ENCODE measurements at places on chromosomes 3 and 15.

DNA sequence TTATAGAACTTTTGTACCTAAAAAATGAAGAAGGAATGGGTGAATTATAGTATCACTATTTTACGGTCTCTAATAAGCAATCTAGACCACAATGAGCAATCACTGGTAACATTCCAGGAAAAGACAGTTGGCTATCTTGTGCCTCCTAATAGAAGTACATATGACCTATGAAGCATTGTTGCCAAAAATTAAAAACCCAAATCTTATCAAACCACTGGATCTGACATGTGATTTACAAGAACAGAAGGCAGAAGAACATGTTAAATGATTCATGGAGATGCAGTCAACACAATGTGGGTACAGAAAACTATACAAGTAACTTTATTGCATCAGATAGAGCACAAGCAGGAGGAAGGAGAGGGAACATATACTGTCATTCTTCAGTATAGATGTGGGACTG is 14.5 kb upstream of the HYKK start:
- no peak for DNase-seq

DNA sequence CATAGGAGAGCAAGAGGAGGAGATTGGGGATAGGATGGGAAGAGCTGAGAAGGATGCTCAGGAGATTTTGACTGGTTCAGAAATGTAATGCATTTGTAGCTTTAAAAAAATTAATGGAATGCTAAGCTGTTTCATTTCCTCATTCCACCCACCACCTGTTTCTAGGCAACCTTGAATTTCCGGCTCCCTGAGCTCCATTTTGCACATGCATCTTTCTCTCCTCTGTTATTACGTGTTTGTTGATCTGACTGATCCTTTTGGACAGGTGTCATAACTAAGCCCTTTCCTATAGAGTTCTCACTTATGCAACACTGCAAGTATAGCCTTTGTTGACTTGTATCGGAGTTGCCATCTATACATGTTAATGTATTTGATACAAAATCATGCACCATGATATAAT is 4.3 kb downstream of the TMPRSS7 start:
- DNase-seq: no peak

- DNase-seq: no peak
These were observed 258.7 kb upstream of the TGFBR2 start for GRCh38 chr3:30347679-30348216.

- no peak for DNase-seq
These were observed 81.5 kb downstream of the AAGAB start for GRCh38 chr15:67173005-67173404.

DNA sequence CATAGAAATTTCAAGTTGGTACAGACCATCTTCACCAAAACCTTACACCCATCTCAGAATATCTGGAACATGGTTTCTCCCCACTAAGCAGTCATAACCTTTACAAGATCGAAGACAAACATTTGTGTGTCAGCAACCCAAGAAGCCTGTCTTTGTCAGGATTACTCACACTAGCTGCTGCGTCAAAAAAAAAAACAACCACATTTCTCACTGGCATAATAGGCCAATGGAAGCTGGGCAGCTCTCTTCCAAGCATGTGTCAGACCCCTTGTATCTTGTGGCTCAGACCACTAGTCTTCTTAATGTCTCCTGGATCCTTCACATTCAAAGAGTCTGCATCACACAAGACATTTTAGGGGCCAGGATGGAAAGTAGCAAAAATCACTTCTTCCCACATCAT is 266.9 kb upstream of the IGF1R start:
- DNase-seq: no peak

- DNase-seq: no peak
These were observed 126.5 kb upstream of the THBS1 start for GRCh38 chr15:39454189-39454986.

DNA sequence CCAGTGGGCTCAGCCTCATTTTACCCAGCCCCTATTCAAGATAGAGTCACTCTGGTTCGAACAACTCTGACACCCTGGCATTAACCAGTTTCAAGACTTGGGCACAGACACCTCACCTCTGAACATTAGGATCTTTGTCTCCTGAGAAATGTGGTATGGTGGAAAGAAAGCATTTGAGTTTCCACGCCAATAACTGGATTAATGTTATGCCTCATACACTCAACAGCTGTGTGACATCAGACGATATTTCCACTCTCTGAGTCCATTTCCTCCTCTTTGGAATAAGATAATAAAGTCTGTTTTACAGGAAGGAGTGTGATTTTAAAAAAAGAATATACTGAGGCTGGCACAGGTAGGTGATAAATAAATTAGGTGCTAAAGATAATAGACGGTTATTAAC is 121.3 kb upstream of the CHL1 start:
- DNase-seq: no peak

DNA sequence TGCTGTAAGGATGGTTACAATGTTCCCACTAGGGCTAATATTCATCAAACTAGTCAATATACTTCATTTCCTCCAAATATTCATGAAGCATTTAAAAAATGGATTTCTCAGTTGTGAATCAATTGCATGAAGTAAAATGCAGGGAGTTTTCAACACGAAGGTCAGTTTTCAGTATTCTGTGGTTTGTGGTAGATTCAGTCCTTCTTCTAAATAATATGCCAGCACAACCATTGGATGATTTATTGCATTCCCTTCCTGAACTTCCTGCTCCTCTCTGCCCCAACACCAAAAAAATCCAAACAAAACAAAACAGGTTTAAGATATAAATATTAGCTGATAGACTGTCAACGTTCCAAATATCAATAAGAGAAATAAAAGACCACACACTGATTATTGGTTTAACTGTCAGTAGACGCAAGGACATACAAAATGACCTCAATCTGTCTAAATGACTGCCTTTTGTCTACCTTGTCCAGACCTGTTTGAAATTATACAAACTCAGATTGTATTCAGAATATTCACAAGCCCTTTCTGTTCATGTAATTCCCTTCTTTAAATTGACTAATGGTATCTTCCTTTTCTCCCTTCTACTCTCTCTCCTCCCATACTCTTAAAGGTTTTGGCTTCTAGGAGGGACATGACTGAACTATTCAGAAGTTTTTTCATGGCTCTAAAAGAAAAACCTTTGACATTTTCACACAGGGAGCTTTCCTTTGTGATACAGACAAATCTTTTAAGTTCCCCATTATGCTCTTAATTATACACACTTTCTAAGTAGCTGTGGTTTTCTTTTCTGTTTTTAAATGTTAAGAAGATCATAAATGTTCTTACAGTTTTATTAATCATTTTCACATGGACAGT is 92.6 kb upstream of the STT3B start:
- DNase-seq: no peak

- DNase-seq: peak; percentile 72
These were observed 25.3 kb downstream of the ANP32A start for GRCh38 chr15:68795298-68795848.

GRCh38 chr3:17292556-17292955 is 407.8 kb downstream of the PLCL2 start:
- no peak for DNase-seq

DNA sequence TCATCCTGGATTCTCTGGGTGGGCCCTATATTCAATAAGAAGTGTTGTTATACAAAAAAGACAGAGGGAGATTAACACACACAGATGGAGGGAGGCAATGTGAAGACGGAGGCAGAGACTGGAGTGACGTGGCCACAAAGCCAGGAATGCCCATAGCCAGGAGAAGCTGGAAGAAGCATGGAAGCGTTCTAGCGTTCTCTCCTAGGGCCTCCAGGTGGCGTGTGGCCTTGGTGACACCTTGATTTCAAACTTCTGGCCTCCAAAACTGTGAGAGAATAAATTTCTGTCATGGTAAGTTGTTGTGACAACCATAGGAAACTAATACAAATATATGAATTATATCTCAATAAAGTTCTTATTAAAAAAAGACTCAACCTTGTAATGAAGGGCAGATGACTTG is 21.3 kb downstream of the THBS1 start:
- no peak for DNase-seq

- DNase-seq: no peak
These were observed 28.6 kb upstream of the PLXNA1 start for GRCh38 chr3:126954141-126954842.

DNA sequence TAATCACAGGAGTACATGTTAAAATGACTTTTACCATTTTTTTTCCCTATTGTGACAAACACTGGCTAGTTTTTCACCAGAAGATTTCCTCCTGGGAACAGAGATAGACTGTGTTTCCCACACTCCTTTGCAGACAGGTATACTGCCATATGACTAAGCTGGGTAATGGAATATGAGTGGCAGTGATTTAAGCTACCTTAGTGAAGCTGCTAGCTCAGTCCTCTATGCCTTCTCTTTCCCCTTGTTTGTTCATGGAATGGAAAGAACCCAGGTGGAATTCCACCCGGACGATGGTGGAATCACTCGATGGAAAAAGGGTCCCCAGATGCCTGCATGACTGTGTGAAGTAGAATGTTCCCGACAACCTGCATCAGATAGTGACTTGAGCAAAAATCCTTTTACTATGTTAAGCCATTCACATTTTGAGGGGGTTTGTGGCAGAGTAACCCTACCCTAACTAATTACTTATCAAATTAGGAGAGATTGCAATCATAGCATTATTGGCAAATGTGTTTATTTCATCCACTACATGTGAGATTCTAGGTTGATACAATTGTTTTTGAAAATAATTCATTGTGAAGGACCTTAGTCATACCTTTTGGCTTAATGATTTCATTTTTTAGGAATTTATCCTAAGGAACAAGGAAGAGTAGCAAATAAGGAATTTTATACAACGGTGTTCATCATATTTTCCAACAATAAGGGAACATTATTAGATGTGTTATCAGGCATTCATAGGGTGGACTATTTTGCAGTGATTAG is 16.5 kb downstream of the THSD4 start:
- no peak for DNase-seq

GRCh38 chr15:95486224-95486623 is 844.3 kb upstream of the NR2F2 start:
- DNase-seq: no peak

DNA sequence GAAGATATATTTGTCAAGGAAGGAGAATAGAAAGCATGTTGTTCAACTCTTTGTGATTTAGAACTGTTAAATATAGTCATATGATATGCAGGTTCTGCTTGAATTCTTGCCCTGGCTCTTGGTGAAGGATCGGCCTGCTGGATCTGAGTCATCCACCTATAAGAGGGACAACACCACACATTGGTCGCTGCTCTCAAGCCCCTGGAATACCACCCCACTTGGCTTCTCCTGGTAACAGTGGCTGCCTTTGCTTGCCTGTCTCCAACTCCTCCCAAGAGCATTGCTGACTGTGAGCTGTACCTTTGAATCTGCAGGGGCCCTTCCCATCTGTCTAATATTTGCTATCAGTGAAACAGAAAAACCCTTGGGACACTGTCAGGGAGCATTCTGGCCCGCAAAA is 78.9 kb upstream of the DGKG start:
- DNase-seq: no peak

DNA sequence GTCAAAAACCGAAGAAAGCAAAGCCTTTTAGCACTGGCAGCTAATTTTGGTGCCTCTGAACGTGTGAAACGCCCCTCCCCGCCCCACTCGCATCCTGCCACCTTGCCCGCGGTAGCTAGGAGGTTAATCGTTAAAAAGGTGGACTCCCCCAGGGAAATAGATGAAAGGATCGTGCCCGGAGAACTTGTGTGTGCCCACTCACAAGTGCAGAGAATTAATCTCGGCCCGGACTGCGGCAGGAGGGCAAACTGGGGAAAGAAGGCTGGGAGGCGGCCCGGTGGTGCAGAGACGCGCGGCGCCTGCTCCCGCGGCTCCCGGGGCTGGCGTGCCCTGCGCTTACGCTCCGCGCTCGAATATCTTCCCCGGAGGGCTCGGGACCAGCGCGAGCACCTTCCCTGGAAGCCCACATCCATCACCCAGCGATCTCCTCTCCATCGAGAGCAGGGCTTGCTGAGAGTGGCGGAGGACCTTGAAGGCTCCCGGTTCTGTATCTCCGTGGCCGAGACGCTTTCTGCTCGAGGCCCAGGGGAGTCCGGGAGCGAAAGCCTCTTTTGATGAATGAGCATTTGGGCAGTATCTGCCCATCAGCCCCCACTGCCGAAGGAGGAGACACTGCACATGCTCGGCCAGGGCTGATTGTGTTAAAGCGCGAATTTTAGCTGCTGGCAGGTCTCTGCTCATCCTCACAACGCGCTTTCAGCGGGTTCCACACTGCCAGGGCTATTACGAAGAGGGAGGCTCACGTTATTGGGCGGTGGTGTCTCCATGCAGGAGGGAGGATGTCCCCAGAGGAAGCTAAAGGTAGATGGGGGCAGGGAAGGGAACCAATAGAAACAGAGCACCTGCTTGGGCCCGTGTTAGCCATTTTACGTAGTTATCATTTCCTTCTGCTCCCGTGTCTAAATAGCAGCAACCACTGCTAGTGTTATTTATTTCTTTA is 1.3 kb upstream of the SPTSSB start:
- peak; percentile 61 for DNase-seq

GRCh38 chr15:52186651-52187486 is 4.3 kb downstream of the GNB5 start:
- DNase-seq: no peak
